ENCODE measurements at places on chromosomes 7 and 10.
A peak's percentile ranks its signal among the peaks of the same experiment; 100 is the strongest.

GRCh38 chr7:27442455-27442854 is 199.9 kb downstream of the EVX1 start:
- peak; percentile 19 for DNase-seq

- DNase-seq = no peak
These were observed 39.4 kb upstream of the CFAP46 start for GRCh38 chr10:132981746-132982145.

DNA sequence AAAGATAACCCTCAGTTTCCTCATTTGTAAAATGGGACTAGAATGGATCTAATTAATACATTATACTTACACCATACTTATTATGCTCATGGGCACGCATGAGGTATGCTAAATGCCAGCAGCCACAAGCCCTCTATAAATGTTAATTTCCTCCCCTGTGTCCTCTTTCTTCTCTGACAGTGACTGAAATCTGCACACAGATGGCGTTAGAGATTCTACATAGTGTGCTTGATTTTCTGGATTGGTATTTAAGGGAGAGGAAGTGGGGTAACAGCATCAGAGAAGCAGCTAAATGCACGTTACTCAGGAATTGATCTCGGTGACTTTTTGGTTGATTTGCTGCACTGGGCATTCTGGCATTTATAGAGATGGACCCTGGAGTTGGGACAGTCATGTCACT is 568.5 kb downstream of the CALN1 start:
- DNase-seq = no peak

GRCh38 chr7:100603726-100604027 is 1.5 kb downstream of the PCOLCE start:
- DNase-seq = no peak

- peak; percentile 83 for DNase-seq
These were observed at the start of gene GJC3 for GRCh38 chr7:99928994-99929729. Gene GJC3, minus strand, starts transcription at chr7:99929620. Its CDS starts 0 bp downstream, at chr7:99929620.

GRCh38 chr7:109579901-109580300 is 1010.2 kb downstream of the DNAJB9 start:
- DNase-seq = no peak

DNA sequence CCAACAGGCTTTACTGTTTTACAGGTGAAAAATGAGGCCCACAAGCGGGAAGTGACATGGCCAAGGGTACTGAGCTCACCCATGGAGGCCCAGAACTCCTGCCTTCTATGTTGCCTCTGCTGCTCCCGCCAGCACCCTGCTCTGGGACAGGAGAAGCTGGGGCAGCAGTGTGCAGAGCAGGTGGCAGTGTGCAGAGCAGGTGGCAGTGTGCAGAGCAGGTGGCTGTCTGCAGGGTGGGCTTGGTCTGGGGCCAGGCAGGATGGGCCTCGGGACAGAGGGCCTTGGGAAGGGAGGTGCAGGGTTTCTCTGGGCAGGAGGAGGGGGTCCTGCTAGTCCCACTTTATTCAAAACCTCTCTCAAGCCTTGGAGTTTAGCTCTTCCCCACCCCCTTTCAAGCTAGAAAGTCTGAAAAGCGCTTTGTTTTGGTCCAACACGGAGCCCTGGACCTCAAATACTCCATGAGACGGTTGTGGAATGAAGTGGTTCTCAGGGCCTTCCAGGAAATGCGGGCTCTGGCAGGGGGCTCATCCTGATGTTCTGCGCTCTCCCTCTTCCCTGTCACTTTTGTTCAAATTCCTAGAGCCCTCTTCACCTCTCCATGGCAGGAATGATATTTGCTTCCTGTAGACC is 26.8 kb downstream of the TSPAN15 start:
- DNase-seq = peak; percentile 16

- DNase-seq = peak; percentile 19
These were observed 232.7 kb downstream of the IMMP2L start for GRCh38 chr7:111329367-111330234.

GRCh38 chr7:7821517-7821916 is 103.1 kb upstream of the RPA3 start:
- DNase-seq = no peak

- no peak for DNase-seq
These were observed 10.2 kb downstream of the HIBADH start for GRCh38 chr7:27652518-27652917.

- no peak for DNase-seq
These were observed 110.5 kb downstream of the HECTD2 start for GRCh38 chr10:91520661-91521060.

GRCh38 chr7:78101076-78101475 is 302.5 kb downstream of the PHTF2 start:
- no peak for DNase-seq

GRCh38 chr10:114058297-114058696 is 14.6 kb downstream of the ADRB1 start:
- DNase-seq = peak; percentile 13

- DNase-seq = peak; percentile 37
These were observed 30.5 kb upstream of the ZRANB1 start for GRCh38 chr10:124911124-124912067.

- DNase-seq = no peak
These were observed 82.1 kb upstream of the HPS1 start for GRCh38 chr10:98528805-98529183.

DNA sequence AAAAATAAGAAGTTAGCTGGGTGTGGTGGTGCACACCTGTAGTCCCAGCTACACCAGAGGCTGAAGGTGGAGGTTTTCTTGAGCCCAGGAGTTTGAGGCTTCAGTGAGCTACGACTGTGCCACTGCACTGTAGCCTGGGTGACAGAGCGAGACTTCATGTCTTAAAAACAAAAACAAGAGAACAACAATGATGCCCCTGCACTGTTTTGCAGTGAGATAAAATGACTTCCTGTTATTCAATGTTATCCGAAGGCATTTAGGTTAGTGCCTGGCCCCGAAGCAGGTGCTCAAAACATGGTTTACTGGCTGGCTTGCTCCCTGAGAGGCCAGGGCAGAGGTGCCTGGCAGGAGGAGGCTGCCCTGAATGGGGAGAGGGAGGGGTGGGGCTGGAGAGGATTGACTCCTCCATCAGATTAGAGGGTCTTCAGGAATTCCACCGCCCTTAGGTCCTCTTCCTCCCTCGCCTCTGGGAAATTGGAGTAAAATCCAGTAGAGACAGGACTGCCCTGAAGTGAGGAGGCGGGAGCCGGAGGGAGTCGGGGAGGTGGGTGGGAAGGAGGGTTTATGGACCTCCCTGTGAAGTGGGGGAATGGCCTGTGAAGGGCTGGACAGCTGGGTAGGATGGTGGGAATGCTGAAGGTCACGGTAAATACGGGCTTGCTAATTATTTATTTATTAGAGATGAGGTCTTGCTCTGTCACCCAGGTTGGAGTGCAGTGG is 6.8 kb upstream of the CLDN4 start:
- no peak for DNase-seq

DNA sequence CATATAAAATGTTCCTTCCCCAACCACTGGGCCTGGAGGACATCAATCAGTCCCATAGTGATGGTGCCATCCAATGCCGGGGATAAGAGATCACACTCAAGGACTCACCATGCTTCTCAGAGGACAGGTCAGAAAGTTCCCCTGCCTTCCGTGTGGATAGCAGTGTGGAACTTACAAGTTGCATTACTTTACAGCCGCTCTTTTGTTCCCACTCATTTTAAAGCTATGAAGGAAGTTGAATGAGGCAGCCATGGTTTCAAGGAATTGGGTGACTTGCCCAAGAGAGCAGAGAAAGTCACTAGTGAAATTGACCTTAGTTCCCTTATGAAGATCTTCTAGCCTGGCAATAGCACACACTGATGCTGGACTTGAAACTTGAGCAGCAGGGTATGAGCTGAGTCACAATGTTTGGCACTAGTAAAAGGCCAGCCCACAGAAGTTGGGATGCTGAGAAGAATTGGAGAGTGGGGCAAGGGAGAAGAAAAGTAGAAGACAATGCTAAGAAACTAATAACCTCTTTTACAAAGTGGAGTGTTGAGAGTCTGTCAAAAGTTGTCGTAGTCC is 78.7 kb downstream of the CXCL12 start:
- peak; percentile 84 for DNase-seq

DNA sequence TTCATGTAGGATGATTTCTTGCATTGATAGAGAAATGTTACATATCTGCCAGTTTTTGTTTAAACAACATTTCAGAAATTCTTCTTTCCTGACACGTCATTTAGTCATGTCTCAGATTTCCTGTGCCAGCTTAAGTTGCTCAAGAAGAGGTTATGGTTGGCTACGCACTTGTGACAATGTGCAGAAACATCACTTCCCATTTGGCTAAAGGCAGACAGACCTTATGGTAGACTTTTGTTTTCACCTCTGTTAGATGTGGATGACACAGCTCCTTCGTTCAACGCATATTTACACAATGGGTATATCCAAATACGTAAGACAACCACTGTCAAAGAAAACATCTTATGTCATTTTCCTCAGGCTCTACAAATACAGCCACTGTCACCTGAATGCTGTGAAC is 125.8 kb downstream of the DOCK4 start:
- peak; percentile 65 for DNase-seq

GRCh38 chr7:31023877-31024276 is 28.2 kb upstream of the ADCYAP1R1 start:
- DNase-seq = no peak

- DNase-seq = no peak
These were observed 329.6 kb downstream of the PTEN start for GRCh38 chr10:88193018-88193417.

DNA sequence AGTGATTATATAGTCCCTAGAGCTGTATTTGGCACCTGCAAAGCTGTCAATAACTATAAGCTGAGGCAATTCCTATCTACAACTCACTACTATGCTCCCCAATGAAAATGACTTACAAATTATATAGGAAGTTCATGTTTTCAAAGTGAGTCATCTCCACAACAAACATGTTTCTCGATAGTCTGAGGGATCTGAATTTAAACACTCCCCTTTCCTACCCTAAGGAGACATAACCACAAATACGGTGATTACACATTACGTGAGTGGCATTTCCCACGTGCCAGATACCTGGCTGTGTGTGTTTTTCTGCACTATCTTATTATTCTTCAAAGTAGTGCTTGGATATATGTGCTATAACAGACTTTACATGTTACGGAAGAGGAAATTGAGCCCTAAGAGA is 122.5 kb upstream of the C1QL3 start:
- DNase-seq = no peak

- DNase-seq = no peak
These were observed 33.0 kb upstream of the ZNF273 start for GRCh38 chr7:64869912-64870562.

DNA sequence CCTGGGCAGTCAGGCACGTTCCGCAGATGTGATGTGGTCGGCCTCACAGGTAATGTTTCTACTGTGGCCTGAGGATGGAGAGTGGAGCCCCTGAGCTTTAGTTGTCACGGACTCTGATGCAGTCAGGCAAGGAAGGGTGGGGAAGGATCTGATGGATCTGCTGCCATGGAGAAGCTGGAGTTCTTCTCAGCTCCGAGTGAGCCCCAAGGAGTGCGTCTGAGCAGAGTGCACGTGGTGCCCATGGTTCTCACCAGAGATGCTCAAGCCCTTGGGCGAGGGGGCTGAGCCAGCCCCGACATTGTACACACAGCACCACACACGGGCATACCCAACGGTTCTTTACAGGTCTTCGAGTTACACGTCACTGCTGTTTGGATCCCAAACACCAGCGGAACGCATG is 192.5 kb downstream of the EBF3 start:
- DNase-seq = no peak

DNA sequence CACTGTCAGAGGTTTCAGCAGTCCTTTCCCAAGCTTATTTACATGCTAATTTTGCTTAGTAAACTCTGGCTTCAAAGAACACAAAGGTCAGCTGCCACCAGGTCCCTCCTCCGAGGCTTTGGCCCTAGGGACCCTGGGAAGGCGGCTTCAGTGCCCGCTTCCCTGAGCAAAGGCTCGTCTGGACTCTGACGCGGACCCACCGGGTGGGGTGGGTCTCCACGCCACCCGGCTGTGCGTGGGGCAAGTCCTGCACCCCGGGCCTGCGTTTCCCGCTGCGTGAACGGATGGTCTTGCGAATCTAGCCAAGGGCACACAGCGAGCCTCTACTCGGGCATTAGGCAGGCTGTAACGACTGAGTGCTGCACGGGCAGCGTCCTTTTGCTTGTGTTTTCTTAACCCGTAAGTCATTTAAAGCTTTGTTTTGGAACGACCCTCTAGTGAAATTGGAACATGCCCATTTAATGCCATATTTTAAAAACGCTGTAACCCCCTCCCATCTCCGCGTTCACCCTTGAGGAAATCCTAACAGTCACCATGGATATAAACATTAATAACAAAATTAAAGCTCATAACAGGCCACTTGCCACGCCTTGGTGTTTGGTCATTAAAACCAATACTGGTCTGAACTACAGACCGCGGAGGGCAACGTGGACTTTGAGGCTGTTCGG is 828 bp downstream of the BNIP3 start:
- DNase-seq = peak; percentile 55

DNA sequence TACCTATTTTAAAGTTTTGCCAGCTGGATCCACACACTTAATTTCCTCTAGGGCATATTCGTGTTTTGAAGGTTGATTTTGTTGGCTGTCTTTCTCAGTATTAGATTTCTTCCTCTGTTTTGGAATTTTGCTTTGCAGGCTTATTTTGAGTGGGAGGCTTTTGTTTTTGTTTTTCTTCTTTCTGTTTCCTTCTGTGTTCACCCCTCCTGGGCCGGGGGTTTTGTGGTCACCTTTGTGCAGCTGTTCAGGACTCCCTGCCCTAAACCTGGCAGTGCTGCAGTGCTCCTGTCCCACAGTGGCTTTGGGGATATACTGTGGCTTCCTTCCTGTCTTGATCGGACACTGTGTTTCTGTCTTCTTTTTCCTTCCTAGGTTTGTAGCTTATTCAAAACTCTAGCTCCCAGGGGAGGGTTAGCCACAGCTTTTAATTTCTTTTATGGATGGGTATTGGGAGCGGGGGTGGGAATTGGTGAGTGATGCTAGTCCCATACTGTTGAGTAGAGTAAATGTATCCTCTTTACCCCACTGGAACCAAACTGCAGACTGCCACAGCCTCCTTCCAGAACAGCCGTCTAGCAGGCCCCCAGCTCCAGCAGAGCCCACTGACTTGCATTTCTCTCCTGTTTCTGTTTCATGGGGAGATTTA is 228.7 kb upstream of the FZD8 start:
- DNase-seq = no peak

DNA sequence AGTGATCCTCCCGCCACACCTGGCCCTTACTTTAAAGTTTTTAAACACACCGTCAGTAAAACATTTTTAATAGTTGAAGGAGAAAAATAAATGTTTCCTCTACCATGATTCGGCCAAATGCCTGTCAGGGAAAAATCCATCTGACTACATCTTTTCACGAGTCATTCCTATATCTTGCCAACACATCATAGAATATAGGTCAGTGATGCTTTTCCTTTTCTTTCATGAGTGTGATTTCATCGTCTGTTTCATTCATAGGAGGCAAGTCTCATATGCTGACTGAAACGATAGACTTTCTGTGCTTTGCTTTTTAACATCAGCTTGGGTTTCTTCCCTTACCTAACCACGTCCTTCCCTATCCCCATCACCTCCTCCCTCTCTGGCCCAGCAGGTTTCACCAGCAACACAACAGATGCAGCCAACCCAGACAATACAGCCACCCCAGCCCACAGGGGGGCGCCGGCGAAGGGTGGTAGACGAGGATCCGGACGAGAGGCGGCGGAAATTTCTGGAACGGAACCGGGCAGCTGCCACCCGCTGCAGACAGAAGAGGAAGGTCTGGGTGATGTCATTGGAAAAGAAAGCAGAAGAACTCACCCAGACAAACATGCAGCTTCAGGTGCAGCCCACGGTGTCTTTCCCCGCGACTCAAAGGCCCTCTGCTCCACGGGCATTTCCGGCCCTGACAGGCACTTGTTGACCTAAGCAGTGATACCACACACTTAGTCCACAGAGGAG is 149.2 kb downstream of the TRIL start:
- no peak for DNase-seq
